ENCODE measurements at places on chromosomes 6 and 20. TPM values are rescaled to one million over a fixed set of nuclear protein-coding genes. Genes with fewer than 3 reads are reported as not detected.
A peak's percentile ranks its signal among the peaks of the same experiment; 100 is the strongest.

DLL1 gene
- 0.07 TPM for total RNA-seq

FERMT1 gene
- 2.0 TPM for total RNA-seq

GATA5 gene
- total RNA-seq, result not detected

MLIP gene
- total RNA-seq, result not detected

B3GALT4 gene
- total RNA-seq, result not detected

TP53INP2 gene
- 11.3 TPM for total RNA-seq

LCA5 gene
- 5.0 TPM for total RNA-seq

LIN28B gene
- 0.07 TPM for total RNA-seq

PRICKLE4 gene
- 0.30 TPM for total RNA-seq

DNA sequence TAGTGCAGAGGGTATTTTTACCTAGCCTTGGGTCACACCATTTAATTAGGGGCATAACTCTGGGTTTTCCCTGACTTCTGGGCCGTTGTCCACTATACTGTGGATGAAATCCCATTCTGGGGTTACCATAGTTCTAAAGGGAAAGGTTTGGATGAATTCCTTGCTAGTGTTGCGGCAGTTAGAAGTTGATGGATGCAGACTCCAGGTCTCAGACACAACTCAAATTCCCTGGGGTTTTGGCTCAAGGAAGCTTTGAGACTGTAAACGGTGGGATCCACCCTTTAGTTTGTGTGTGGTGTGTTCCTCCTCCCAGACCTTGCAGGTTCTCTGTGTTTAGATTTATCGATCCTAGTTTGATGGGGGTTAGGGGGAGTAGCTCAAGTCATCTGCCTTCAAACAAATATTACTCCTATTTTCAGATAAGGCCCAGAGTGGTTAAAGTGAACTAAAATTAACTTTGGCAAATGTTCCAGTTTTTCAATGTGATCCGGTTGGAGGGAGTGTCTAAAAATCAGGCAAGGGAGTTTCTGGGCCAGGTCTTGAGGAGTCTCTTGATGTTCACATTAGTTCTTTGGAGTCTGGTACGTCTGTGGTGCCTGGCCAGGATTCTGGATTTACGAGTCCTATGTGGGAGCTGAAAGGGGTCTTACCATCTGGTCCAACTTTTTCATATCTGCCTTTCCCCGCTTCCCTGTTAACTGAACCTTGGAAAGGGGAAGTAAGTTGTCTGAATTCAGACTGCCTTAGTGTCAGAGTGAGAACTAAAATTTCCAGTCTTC, 1.5 kb downstream of the RALY start:
- peak; percentile 31 for DNase-seq

DNA sequence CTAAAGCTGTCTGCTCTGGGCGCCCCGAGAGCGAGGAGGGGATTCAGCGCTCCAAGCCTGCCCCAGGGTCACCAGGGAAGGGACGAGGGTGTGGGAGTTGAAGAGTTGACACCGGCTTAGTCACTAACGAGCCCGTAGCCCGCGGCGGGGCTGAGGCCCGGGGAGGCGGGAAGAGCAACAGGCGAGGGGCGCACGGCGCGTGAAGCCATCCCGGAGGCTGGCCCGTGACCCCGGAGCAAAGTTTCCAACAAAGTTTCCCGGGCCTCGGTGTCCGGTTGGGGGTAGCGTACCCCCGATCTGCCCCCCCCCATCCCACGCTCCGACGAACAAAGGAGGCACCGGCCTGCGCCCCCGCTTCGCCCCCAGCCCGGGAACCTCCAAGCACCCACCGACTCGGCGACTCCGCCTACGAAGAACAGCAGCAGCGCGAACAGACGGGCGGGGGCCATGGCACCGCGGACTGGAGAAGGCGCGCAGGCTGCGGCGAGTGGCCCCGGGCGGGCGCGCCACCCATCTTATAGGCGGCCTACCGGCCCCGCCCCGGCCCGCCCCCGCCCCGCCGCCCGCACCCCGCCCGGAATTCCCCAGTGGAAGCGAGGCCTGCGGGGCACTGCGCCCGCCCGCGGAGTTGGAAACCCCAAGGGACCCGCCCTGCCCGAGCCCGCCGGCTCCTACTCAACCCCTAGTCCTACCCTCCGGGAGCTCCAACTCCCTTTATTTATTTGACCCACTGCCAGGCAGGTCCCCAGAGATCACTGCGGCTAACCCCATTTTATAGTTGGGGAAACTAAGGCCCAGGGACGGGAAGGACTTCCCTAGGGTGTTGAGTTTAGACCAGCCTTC, at the start of gene SDC4:
Gene SDC4, minus strand, starts transcription at position 489 of the 843 bp plus-strand sequence. Its CDS starts 40 bp downstream, at position 449.
- DNase-seq, result peak; percentile 82

GRCh38 chr20:19986419-19986818, 30.7 kb upstream of the NAA20 start:
- peak; percentile 84 for DNase-seq

DNA sequence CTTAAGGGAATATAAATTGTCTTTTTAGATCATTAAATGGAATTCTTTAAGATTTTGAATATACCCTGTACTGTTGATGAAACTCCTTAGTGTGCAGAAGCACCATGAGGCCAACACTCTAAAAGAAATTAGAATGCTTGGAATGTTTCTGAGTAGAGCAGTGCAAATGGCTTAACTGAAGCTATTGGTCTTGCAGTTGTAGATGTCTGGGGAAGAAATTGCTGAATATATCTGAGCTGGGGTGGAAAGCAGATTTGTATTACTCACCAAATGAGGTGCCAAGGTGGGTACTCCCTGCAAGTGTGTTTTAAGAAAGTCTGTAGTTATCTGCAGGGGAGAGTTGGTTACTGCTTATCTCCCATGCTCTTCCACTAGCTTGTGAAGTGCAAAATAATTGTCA, 119.0 kb downstream of the ADGRG6 start:
- no peak for DNase-seq

- DNase-seq, result no peak
Measured at GRCh38 chr20:10781526-10781925, 107.7 kb upstream of the JAG1 start.

DNA sequence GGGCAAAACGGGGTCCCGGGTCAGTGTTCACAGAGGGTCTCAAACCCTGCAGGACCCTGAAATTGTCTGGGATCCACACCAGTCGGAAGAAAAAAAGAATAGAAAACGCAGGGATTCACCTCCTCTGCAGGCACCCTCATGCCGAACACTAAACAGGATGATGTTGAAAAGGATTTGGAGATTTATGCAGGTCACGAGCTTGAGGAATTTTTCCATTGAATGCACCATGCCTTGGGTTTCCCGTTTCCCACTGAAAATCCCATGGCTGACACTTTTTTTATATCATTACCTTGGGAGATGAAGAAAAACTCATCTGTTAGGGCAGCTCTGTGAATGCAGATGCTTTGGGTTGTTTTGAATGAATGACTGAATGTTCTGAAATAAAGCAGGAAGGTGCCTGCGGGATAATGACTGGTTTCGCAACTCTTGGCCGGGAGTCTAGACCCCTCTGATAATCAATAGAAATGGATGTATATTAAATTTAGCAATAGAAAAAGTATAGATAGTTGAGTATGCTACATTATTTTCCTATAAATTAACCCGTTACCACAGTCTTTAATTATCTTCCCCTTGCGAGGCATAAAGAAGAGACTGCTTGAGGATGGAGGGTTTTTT, 147.5 kb upstream of the AFDN start:
- no peak for DNase-seq

DNA sequence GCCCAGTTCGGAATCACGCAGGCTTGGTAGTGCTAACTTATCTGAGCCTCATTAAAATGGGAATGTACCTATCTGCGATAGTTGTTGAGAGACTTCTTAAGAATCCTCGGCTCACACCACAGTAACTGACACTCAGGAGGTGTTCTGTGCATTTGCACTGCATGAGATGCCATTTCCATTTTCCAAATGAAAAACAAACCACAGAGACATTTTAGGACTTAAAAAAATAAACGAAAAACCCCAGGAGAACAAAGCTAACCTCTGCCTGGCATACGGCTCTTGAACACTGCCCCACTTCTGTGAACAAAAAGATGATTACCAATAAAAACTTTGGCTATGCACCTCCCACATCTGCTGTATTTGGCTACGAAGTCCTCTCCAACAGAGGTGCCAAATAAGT, 37.6 kb downstream of the BEND3 start:
- DNase-seq, result no peak

DNA sequence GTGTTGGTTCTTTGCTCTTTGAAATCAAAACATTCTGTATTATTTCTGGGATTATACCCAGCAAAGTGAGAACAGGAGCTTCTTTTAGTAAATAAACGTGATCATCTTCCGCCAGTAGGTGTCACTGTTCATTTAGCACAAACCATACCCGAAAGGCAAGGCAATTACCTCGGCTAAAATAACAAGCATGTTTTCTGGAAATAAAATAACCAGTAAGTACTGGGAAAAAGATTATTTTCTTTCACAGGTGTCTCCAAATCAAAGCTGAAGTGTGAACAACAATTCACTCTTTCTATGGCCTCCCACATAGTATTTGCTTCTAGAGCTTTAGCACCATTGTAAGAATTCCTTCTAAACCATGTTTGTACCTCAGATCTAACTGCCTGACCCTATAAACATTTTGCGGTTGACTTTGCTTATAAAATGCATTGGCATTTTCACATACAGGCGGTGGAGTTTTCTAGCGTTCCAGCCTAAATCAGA, 144.6 kb upstream of the AGPAT4 start:
- DNase-seq, result peak; percentile 91

DNA sequence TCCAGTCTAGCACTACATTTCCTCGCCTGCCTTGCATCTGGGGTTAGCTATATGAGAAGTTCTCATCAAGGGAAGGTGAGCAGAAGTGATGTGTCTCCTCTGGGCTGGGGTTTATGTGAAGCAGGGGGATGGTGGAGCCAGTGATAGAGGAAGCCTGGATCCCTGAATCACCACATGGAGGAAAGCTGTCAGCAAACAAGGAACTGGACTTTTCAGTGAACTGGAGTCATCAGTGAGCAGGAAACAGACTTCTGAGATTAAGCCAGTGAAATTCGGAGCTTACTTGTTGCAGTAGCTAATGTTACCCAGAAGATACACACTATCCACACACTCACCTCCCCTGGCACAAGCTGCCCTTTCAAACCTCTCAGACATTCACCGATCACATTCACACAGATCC, 13.4 kb upstream of the TOX2 start:
- DNase-seq, result no peak

- DNase-seq, result no peak
Measured at GRCh38 chr6:149108749-149109100, 208.8 kb upstream of the TAB2 start.

DNA sequence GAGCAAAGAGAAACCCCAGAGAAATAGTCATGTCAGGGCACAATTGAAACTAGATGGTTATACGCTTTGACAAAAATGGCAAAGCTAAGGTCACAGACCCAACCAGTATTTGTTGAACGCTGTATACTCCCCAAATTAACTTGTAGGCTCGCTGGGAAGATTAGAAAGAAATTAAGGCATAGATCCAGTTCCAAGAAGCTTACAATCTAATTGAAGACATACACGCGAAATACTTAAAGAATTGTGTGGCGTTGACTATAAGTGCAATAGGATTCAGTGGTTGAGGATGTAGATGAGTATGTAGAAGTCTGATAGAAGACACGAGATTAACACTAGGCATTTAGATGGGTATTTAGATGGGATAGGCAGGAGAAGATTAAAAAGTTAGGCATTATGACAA, 525 bp downstream of the FAM229B start:
- no peak for DNase-seq

DNA sequence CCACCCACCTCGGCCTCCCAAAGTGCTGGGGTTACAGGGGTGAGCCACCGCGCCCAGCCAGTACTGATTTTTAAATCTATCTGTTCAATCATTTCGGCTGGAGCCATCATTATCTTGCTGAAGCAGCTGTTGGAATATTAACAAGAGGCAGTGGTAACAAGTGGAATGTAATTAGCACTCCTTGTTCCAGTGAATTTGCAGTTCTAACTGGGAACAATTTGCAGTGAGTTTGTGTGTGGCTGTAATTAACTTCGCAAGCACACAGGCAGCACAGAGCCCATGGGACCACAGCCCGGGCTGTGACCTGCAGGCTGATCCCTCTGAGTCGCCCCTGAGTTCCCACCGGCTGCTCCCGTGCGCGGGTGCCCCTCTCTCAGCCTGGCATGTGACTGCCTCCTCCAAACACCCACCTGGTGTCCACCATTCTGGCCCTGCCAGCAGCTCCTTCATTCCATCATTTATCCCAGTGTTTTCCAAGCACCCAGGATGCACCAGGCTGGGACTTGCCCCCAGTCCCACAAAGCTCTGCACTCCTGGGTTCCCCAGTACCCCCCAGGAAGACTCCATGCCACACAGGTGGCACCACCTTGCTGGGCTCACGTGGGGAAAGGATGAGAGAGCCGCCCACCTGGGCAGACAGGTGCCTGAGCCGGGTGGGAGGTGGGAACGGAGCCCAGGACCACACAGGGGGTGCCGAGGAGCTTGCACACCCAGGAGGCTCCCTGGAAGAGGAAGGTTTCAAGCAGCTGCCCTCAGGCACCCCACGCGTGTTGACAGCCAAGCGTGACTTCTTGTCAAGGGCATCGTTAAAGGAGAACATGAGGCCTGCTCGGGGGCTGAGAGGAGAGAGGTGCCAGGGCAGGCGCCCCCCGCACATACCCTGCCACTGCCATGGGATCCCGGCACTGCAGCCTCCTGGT, 75.2 kb downstream of the YTHDF1 start:
- no peak for DNase-seq

GRCh38 chr6:158517038-158517437, 42.9 kb upstream of the TMEM181 start:
- DNase-seq, result no peak

Measured in M059J (cell line).